ENCODE measurements at places on chromosomes 7 and 10. TPM values are rescaled to one million over a fixed set of nuclear protein-coding genes. Genes with fewer than 3 reads are reported as not detected.

DNA sequence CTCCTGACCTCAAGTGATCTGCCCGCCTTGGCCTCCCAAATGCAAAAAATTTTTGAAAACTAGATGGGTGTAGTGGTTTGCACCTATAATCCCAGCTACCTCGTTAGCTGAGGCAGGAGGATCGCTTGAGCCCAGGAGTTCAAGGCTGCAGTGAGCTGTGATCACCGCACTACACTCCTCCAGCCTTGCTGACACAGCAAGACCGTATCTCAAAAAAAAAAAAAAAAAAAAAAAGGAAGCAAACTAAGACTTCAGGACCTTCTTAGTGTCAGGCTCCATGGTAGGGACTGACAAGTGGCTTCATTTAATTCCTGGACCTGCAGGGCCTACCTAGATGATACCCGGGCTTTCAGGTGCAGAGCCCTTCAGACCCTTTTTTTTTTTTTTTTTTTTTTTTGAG, 2.5 kb downstream of the POP7 start:
- DNase-seq = no peak

DNA sequence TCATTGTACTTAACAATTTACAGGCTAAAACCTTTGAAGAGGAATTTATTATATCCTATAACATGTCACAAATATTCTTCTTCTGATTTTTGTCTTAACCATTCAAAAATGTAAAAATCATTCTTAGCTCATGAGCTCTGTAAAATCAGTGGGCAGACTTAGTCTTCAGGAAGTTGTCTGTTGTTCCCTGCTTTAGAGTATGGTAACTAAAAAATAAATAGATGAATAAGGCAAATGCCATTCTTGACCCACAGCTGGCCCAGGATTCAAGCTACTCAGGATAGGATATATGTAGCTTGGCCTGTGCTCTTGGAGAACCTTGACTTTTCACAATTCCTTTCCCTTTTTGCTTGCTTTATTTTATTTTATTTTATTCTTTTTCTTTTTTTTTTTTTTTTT, 51.5 kb downstream of the LRRC4 start:
- DNase-seq = no peak

GRCh38 chr7:115356999-115357702, 435.3 kb downstream of the MDFIC start:
- no peak for DNase-seq

DNA sequence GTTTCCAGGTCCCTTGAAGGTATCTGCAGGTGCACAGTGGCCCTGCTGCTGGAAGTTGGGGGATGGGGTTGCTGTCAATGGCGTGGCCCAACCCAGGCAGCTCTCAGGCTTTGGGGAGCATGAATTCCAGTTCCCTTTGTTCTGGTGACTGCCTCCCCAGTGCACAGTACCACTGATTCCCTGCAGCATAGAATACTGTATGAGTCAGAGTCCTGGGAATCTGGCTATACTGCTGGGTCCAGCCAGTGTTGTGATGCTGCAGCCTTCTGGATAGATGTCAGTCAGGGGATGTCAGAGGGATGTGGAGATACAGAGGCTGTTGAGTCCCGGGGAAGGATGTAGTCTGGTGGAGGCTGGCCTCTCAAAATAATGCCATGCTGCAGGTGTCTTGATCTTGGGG, 99.3 kb downstream of the LANCL2 start:
- DNase-seq = no peak

GRCh38 chr10:21257919-21258318, 267.6 kb downstream of the SKIDA1 start:
- DNase-seq = no peak

Gene MPP7
- polyA plus RNA-seq = 0.39 TPM
